Naive thymus-derived CD4-positive, alpha-beta T cell (primary cell): ENCODE measurements at places on chromosomes 6 and 20.
A peak's percentile ranks its signal among the peaks of the same experiment; 100 is the strongest.

DNA sequence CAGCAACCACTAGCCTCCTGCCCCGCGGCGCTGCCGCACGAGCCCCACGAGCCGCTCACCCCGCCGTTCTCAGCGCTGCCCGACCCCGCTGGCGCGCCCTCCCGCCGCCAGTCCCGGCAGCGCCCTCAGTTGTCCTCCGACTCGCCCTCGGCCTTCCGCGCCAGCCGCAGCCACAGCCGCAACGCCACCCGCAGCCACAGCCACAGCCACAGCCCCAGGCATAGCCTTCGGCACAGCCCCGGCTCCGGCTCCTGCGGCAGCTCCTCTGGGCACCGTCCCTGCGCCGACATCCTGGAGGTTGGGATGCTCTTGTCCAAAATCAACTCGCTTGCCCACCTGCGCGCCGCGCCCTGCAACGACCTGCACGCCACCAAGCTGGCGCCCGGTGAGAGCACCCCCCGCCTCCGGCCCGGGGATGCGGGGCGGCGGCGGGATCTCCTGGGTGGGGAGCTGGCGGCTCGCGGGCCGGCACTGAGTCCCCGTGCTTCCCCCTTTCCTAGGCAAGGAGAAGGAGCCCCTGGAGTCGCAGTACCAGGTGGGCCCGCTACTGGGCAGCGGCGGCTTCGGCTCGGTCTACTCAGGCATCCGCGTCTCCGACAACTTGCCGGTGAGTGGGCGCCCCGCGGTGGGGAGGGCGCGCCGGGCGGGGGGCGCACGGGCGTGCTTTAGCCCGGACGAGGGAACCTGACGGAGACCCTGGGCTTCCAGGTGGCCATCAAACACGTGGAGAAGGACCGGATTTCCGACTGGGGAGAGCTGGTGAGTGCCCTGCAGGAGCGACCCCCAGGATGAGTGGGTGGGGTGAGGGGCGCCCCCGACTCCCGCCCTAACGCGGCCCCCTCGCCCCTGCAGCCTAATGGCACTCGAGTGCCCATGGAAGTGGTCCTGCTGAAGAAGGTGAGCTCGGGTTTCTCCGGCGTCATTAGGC, 585 bp downstream of the PIM1 start:
- DNase-seq: peak; percentile 36

GRCh38 chr6:53604623-53605190, 59.8 kb upstream of the GCLC start:
- DNase-seq: no peak

GRCh38 chr6:99412065-99412464, 13.0 kb downstream of the PNISR start:
- no peak for DNase-seq

DNA sequence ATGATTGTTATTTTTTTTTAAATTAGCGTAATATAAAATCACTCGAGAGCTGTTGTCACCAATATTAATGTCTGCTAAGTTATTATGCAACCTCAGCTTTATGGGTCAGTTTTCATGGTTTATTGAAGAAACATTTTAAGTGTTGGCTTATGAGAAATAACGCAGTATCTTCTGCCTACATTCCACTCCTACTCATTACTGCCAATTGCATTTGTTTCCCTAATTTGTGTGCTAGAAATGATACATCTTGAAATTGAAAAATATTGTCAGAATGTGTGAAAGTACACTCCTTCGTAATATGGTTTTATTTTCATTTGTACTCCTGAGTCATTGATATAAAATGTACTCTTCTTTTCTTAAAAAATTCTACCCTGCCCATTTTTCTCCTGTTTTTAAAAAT, 333.3 kb upstream of the HSF2 start:
- DNase-seq: no peak

DNA sequence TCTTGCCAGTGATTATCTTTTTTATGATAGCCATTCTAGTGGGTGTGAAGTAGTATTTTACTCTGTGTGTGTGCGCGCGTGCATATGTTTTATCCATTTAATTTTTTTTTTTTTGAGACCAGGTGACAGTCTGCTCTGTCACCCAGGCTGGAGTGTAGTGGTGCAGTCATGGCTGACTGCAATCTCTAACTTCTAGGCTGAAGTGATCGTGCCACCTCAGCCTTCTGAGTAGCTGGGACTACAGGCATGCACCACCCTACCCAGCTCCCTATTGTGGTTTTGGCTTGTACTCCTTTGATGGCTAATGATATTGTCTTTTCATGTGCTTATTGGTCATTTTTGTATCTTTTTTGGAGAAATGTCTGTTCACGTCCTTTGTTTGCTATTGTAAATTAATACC, 33.3 kb downstream of the ITCH start:
- DNase-seq: no peak

GRCh38 chr6:3421791-3422434, 34.9 kb downstream of the SLC22A23 start:
- DNase-seq: no peak

- no peak for DNase-seq
Observed at GRCh38 chr6:157648561-157648960, 174.5 kb upstream of the SNX9 start.

- DNase-seq: no peak
Observed at GRCh38 chr20:46028110-46028509, 905 bp upstream of the SLC12A5 start.

DNA sequence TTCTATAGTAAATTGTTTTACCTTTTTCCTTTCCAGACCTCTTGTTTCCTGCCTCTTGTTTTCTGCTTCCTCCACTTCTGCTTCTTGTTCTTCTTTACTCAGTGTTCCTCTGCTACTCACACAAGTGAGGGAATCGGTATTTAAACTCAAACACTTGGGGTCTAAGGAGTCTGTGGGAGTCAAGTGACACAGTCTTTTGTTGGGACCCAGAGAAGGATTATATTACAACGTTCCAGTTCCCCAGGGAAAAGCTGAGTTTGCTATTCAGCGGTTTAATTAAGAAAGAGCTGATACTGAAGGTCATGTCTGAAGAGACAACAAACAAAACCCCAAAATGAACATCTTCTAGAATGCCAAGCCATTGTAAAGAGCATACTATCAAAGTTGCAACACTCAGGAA, 107.8 kb upstream of the CITED2 start:
- no peak for DNase-seq

GRCh38 chr6:167416676-167417430, 92.0 kb downstream of the TTLL2 start:
- DNase-seq: no peak

DNA sequence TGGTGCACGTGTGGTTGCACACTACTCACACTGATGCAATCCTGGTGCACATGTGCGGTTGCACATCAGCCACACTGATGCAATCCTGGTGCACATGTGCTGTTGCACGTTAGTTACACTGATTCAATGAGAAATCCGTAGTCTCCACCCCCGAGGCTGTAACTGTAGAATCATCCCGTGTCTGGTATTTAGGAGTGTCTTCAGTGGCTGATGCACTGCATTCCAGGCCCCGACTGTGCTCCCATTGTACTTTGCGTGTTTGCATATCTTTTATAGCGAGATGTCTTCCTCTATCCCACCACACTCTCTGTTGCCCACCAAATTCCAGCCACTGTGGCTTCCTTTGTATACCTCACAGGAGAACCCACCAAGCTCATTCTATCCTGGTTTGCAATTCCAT, 87.8 kb upstream of the MTHFD1L start:
- no peak for DNase-seq

DNA sequence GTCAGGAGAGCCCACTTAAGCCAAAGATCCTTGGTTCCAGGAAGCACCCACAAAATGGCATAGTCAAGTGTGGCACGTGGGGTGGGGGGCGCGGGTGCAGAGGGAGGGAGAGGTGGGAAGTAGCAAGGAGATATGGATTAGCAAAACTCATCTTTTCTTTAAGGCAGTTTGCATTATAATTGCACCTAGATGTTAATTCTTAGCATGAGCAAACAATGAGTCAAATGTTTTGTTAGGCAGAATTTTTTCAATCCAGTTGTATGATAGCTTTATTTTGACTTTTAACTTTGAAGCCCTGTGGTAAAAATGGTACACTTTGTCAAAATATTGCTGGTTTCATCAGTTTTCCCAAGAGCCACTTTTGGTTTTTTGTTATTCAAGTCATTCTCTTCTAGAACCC, 15.0 kb downstream of the SCAND1 start:
- no peak for DNase-seq

- DNase-seq: no peak
Observed at GRCh38 chr20:45306431-45306982, at the start of gene RBPJL. Gene RBPJL (plus strand): TSS chr20:45306840. CDS start chr20:45306923, 83 bp downstream.

- DNase-seq: no peak
Observed at GRCh38 chr6:56742122-56742791, 99.6 kb upstream of the DST start.

GRCh38 chr6:35795453-35796071, 1.6 kb downstream of the CLPS start:
- DNase-seq: no peak

GRCh38 chr6:45054610-45055009, 273.5 kb upstream of the RUNX2 start:
- DNase-seq: no peak

DNA sequence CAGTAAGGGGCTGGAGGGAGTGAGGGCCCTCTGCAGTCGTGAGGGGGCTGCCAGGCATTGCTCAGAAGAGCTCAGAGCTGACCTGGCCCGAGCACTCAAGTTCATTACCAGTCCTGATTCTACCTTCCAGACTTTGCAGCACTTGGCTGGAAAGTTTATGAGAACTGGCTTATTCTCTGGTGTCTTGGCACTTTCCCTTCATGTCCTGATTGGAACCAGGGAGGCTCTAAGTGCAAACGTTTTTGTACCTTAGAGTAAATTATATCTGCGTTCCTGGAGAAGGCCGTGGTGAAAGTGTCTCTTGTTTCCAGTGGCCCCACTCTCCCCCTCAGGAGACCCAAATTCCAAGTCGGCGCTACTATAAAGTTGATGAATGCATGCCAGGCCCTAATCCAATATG, 402.3 kb downstream of the CDC5L start:
- no peak for DNase-seq

- DNase-seq: no peak
Observed at GRCh38 chr20:23683807-23684206, 5.0 kb downstream of the CST4 start.

DNA sequence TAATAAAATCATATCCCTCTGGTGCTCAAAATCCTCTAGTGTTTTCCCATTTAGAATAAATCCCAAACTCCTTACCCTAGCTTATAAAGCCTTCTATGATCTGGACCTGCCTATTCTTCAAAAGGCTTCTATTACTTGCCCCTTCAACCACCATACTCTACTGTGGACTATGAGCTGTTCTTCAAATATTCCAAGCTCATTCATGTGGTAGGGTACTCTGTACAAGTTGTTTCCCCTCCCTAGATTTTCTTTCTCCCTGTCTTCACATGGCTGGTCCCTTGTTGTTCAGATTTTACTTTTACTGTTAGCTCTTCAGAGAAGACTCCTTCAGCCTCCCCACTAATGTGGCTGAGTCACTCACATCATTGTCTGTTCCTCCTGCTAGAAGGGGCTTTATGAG, 193.2 kb downstream of the OGFRL1 start:
- no peak for DNase-seq

GRCh38 chr6:123841067-123841896, 37.6 kb downstream of the NKAIN2 start:
- no peak for DNase-seq

DNA sequence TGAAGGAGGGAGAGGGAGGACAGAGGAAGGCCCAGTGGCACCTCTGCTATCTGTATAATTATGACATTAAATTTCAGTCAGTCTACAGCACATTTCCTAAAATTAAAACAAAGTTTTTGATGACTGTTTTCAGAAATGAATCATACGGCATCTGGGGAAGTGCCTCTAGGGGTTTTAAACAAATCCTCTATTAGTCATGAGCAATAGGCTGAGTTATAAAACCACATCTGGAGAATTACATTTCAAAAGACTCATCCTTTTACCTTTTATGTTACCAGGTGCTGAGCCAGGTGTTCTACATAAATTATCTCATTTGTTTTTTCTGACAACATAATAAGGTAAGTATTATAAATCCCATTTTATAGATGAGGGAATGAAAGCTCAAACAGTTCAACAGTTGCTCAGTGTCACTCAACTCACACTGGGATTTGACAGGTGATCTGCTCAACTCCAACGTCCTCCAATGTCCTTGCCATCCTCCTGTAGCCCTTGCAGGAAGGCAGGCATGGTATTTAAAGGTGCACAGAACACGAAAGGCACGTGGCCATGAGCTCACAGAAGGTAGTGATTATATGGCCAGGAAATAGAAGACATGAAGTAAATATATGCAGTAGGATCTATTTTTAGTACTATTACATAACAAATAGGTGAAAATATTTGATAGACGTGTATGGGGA, 184.2 kb upstream of the MAN1A1 start:
- DNase-seq: no peak

DNA sequence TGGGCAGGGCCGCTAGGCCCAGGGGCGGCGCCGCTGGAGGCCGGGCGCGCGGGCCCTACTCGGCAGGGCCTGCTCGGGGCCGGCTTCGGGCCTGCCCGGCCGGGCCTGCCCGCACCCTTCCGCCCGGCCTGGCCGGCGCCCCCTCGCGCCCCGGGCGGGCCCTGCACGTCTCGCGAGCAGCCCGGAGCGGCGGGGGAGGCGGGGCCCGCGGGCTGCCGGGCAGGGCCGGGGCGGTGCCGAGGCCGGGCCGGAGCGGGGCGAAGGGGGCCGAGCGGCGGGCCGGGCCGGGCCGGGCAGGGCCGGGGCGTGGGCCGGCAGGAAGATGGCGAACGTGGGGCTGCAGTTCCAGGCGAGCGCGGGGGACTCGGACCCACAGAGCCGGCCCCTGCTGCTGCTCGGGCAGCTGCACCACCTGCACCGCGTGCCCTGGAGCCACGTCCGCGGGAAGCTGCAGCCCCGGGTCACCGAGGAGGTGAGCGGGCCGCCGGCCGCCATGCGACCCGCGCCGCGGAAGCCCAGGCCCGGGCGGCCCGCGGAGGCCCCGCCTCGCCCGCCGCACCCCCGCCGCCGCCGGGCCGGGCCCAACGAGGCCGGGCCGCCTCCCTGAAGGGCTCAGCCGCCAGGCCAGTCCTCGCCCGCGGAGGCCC, at the start of gene NPEPL1:
Gene NPEPL1, plus strand, starts transcription at position 222 of the 647 bp plus-strand sequence. Its CDS starts 101 bp downstream, at position 323.
- peak; percentile 73 for DNase-seq

- DNase-seq: no peak
Observed at GRCh38 chr20:54291339-54292010, 83.6 kb downstream of the PFDN4 start.
